ENCODE measurements at places on chromosomes 6 and 20. TPM values are rescaled to one million over a fixed set of nuclear protein-coding genes. Genes with fewer than 3 reads are reported as not detected.

DNA sequence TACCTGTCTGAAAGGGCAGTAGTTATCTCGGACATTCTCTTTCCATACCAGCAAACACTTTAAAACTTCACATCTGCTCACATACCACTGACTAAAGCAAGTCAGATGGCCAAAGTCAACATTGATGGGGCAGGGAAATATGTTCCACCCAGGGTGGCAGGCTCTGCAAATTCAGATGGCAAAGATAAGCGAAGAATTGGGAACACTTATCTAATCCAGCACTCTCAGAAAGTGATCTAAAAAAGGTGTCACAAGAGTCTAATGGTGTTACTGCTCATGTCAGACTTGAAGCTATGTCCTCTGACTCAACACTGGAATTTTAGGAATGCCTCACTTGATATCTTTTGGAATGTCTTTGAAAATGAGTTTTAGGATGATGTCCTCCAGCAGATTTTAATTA is 1086.2 kb downstream of the KIF16B start:
- no peak for DNase-seq
- H3K36me3 ChIP-seq: no peaks in the 10 kb centered on the region
- H3K27ac ChIP-seq: no peak overlapping the region
- H3K4me3 ChIP-seq: no peak overlapping the region
- H3K4me1 ChIP-seq: no peaks in the 10 kb centered on the region
- no peaks in the 10 kb centered on the region for H3K27me3 ChIP-seq

DNA sequence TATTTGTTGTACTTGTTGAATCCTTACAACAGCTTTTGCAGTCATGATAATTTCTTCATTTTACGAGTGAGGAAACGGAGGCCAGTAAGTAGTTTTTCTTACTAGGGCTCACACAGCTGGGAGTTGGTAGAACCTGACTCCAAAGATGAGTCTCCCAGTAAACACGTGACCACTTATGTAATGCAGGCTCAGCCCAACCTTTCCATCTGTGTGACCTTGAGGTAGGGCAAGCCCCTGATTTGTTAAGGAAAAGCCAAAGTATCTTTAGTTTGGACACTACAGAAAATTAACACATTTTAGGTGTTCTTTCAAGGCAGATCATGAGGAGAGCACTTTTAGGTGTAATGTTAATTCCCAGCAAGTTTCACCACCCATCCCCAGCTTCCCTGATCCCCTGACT is 111.3 kb downstream of the LRRC1 start:
- H3K27ac ChIP-seq: no peak overlapping the region
- H3K4me3 ChIP-seq: no peak overlapping the region

DNA sequence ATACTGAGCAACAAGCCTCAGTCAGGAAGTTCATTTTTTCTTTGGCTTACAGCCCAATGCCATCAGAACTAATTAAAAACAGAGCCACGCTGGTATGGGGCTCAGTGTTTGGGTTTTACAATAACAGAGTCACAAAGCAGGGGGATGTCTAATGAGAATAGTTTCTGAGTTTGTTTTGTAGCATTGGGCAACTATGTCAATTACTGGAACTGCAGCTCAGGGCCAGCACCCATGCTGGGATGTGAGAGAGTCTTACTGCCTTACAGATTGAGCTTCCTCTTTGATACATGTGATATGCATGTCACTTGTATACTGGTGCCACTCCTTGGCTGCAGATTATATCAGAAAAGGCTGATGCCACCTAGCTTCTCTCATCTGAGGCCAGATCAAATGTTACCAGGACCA is 117.6 kb downstream of the TFAP2B start:
- H3K27ac ChIP-seq: no peak overlapping the region
- no peaks in the 10 kb centered on the region for H3K36me3 ChIP-seq
- H3K27me3 ChIP-seq: no peaks in the 10 kb centered on the region
- H3K4me1 ChIP-seq: peaks cover 4% of the 10 kb centered on the region
- no peak for DNase-seq
- no peak overlapping the region for H3K4me3 ChIP-seq

DNA sequence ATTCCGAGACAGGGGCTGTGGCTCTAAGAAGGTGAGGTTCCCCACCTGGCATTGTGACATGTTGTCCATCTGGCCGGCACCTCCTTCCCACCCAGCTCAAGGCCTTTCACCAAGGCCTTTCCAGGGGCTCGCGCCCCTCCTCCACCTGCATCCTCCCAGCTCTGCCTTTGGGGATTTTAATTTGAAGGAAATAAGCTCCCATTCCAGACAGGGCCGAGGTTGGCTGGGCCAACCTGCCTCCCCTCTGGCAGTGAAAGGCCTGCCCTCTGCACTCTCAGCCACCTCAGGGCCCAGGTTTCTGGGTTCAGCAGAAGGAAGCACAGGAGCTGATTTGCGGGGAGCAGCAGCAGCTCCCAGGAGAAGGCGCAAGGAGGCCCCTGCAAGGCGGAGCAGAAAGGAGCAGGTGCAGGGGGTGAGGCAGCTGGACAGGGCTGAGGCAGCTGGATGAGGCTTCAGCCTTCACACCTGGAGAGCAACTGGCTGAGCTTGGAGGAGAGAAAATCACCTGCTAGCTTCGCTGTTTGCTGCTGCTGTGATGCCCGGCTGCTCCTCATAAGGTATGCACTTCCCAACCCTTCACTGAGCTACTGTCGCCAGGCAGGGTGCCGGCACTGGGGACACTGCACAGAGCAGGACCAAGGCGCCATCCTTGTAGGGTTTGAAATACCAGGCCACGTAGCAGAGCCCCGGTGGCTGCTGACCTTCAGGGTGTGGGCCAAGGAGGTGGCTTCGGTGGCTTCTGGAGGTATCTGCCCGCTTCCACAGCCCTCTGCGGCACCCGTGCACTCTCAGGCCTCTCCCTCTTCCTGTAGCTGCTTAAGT is 147.0 kb downstream of the SYNDIG1 start:
- H3K27me3 ChIP-seq: peaks cover 37% of the 10 kb centered on the region
- no peak overlapping the region for H3K4me3 ChIP-seq

DNA sequence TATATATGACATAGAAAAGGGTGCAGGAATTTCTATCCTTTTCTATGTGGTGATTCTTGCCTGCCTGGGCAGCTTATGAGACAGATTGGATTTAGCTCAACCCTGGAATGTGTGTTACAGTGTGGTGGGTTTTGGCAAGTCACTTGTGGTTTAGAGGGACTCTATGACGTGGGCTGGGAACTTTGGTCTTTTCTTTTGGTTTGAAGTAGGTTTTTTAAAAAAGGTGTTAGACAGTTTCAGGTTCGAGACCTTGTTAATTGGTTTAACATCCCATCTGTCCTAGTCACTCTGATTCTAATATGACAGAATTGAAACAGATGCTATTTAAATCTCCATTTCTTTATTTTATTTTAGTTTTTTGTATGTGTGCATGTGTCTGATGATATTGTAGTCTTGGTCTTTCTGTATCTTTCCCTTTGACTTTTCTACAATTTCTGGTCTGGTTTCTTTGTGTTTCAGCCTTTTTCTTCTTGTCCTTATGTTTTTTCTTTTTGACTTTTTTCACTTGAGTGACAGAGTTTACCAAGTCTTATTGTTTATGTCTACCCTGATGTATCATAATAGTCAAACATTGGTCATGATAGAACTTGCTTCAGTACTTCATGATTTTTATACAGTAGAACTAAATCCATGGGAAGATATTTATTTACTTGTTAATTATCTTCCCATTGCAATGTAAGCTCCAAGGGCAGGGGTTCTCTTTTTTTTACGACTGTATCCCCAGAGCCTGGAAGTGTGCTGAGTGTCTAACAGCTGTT is 174.3 kb downstream of the CDKAL1 start:
- H3K27ac ChIP-seq: no peak overlapping the region
- H3K36me3 ChIP-seq: no peaks in the 10 kb centered on the region
- no peak overlapping the region for H3K4me3 ChIP-seq
- DNase-seq: no peak

DNA sequence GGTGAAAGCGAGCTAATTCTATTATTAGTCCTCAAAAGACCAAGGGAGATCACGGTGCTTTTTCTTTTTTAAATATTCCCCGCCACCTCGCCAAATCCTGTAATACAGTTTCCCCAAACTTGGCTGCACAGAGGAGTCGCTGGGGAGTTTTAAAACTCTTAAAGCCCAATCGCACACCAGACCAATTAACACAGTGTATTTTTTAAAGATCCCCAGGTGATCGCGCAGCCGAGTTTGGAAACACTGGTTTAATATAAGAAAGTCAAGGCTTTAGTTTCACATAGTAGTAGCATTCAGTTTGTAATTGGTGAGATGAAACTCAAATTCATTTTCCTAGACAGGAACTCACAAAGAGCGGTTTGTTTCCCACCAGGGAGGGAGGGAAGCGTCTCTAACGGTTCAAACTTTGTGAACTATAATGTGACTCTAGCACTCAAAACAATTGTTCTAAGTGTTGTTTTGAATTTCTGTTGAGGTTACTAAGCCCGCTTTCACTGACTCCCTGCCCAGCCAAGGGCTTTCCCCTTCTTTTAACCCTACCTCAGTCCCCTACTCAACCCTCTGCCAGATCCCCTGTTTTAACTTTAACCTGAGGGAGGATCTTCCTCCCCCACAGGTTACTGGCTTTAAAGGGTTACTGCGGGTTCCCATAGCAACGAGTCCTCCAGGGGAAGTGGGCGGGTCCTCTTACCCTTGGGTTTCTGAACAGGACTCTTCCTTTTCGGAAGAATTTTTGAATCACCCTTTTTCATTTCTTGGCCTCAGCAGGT is 25.7 kb upstream of the BTBD3 start:
- DNase-seq: no peak
- peak overlapping the region; percentile 94 for H3K27ac ChIP-seq
- no peaks in the 10 kb centered on the region for H3K36me3 ChIP-seq
- H3K4me3 ChIP-seq: peak overlapping the region; percentile 92
- H3K27me3 ChIP-seq: no peaks in the 10 kb centered on the region
- peaks cover 21% of the 10 kb centered on the region for H3K4me1 ChIP-seq

GRCh38 chr6:7140631-7141378 is 33.0 kb downstream of the RREB1 start:
- DNase-seq: peak; percentile 99
- no peaks in the 10 kb centered on the region for H3K27me3 ChIP-seq
- H3K27ac ChIP-seq: peak overlapping the region; percentile 92
- H3K4me3 ChIP-seq: peak overlapping the region; percentile 71

DNA sequence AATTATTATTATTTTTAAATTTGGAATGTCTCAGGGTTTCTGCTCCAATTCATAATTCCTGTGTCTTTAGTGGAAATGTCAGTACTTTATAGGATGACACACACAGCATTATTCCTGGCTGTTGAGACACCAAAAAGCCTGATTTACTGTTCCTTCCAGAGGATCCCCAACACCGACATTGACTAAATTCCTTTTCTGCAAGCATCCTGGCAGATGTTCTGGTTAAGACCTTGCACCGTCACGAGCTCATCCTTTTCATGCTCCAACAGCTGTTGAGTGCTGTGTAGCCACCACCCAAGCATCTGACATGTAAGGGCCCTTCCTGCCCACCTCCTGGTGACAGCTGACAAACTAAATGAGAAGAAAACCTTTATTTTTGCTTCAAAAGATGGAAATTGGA is 284.3 kb upstream of the SULF2 start:
- peaks cover under 1% of the 10 kb centered on the region for H3K4me1 ChIP-seq
- H3K4me3 ChIP-seq: no peak overlapping the region
- H3K27ac ChIP-seq: no peak overlapping the region
- DNase-seq: no peak
- H3K27me3 ChIP-seq: no peaks in the 10 kb centered on the region
- H3K36me3 ChIP-seq: no peaks in the 10 kb centered on the region

- H3K4me3 ChIP-seq: no peak overlapping the region
- peaks cover 20% of the 10 kb centered on the region for H3K4me1 ChIP-seq
- no peak overlapping the region for H3K27ac ChIP-seq
- no peaks in the 10 kb centered on the region for H3K36me3 ChIP-seq
- DNase-seq: no peak
- no peaks in the 10 kb centered on the region for H3K27me3 ChIP-seq
These were observed 202.5 kb downstream of the ISM1 start for GRCh38 chr20:13423472-13424173.

- H3K27ac ChIP-seq: peak overlapping the region; percentile 92
- DNase-seq: no peak
- no peak overlapping the region for H3K4me3 ChIP-seq
- H3K36me3 ChIP-seq: peaks cover 11% of the 10 kb centered on the region
- peaks cover 79% of the 10 kb centered on the region for H3K4me1 ChIP-seq
These were observed 103.1 kb downstream of the TCP11 start for GRCh38 chr6:35038076-35038475.

DNA sequence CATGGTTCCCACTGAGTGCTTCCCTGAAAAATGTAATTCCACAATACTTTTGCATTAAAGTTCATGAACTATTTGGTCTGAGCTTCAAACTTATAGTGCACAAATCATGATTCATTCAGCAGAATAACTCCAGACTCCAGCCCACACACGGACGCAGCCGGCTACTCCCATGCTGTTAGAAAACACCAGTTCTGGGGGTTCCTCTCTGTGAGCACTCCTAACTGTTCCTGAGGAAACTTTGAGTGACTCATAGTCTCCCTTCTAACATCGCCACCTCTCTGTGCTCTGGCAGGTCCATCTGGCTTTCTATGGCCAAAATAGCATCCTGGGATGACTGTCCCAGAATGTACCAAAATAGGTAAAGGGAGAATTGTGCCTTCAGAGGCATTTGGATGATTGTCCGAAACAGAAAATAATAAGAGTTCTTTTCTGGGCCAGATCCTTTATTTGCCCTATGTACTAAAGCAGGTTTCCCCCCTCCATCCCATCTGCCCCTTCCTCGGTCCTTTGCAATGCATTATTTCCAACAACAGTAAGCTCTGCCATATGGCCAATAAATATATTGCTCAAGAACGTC is 32.3 kb upstream of the LY86 start:
- no peaks in the 10 kb centered on the region for H3K36me3 ChIP-seq
- DNase-seq: no peak
- H3K4me3 ChIP-seq: no peak overlapping the region
- no peak overlapping the region for H3K27ac ChIP-seq
- no peaks in the 10 kb centered on the region for H3K4me1 ChIP-seq
- no peaks in the 10 kb centered on the region for H3K27me3 ChIP-seq

The DLL1 gene
- total RNA-seq: 8.8 TPM

The SYNDIG1 gene
- total RNA-seq: not detected

The MAP3K7 gene
- total RNA-seq: 19.7 TPM

The WFDC2 gene
- total RNA-seq: not detected

The TREML1 gene
- not detected for total RNA-seq

The MUC22 gene
- not detected for total RNA-seq

The ZNF311 gene
- 0.17 TPM for total RNA-seq

The MYL9 gene
- total RNA-seq: 2,202 TPM

The SLA2 gene
- total RNA-seq: 0.29 TPM

Data from esophagus muscularis mucosa (tissue), 4 donors.